ENCODE measurements at places on chromosomes 5 and 9.

DNA sequence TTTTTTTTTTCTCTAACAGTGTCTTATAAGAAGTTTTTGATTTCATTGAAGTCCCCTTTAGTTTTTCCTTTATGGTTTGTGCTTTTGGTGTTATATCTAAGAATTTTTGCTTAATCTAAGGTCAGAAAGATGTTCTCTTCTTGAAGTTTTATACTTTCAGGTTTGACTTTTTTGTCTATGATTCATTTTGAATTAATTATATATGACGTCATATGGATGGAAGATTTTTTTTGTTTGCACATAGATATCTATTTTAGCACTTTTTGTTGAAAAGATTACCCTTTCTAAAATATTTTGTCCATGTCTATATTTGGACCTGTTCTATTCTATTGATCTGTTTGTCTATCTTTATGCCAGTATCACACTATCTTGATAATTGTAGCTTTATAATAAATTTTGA, 16.3 kb downstream of the UBAP1 start:
- no peak for DNase-seq

DNA sequence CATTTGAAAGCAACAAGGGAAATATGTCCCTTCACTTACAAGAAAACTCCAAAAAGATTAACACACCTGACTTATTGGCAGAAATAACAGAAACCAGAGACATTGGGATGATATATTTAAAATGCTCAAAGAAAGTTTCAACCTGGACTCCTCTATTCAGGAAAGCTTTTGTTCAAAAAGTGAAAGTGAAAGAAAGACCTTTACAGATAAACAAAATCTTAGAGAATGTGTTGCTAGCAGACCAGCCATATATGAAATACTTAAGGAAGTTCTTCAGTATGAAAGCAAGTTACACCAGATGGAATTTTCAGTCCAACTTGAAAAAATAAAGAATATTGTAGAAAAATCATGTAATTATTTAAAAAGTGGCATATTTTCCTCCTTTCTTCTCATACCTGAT, 1075.1 kb downstream of the NR2F1-AS1 start:
- no peak for DNase-seq

GRCh38 chr5:102767862-102768261, 12.8 kb downstream of the PAM start:
- DNase-seq = no peak

DNA sequence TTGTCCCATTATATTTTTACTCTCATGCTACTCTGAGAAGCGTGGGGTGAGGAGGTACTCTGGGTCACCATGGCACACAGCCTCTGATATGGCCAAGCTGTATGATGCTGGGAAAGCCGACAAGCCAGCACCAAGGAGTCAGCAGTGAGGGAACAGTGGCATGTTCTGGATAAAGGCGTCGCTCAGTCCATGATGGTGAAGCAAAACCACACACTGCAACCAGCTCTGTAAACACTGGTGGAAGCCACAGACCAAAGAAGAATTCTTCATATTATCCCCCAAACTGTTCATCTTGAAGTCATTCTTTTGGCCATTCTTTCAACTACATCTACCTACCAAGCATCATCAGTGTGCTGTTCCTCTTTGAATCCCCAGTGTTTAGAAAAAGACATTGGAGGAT, 264.6 kb downstream of the ARHGEF28 start:
- no peak for DNase-seq

DNA sequence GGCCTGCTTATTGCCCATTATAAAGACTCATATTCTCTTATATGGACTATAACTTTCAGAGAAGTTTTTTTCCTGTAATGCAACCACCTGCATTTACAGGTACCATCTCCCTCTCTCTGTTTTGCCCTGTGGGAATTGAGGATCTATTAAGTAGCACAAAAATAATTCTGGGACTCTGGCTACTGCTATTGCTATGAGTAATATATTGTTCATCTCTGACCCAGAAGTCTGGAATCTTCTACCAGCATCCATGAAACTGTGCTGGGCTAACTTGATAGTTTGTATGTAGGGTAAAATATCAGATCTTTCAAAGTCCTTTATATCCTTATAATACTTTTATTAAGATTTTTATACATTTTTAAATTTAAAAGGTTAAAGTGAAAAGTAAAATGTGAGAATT, 607.2 kb downstream of the EFNA5 start:
- no peak for DNase-seq

DNA sequence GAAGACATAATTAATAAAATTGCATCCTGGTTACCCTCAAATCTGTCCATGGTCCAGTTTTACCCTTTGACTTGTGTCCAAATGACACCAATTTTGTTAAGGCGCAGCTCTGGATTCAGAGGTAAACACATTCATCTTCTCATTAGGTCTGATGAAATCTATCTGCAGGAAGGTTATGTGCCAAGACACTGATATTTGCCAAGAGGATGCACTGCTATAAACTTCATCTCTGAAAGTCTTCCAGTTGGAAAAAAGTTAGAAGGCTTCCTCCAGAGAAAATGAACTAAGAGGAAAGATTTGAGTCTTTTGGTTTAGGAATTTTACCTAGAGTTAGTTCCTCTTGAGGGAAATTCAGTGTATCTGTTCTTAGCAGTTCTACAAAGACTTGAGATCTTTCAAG, 717.8 kb downstream of the DTWD2 start:
- DNase-seq = peak; percentile 16

DNA sequence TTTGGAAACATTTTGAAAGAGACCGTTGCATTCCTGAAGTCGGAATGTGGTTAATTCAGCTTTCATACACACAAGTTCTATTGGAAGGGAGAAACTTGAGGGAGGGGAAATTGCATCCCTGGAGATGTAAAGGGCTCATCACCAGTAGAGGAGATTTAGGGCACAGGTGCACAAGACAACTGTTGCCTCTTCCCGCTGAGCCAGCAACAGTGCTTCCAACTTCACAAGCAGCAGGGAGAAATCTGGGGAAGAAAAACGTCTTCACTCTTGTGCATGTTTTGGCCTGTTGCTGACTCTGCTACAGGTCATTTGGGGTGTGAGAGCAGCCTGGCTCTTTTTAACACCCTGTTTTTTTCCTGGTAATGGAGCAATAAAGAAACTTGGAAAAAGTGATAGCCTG, 277.9 kb downstream of the GAS1 start:
- no peak for DNase-seq

GRCh38 chr5:172904643-172905345, 54.4 kb upstream of the RPL26L1 start:
- no peak for DNase-seq

DNA sequence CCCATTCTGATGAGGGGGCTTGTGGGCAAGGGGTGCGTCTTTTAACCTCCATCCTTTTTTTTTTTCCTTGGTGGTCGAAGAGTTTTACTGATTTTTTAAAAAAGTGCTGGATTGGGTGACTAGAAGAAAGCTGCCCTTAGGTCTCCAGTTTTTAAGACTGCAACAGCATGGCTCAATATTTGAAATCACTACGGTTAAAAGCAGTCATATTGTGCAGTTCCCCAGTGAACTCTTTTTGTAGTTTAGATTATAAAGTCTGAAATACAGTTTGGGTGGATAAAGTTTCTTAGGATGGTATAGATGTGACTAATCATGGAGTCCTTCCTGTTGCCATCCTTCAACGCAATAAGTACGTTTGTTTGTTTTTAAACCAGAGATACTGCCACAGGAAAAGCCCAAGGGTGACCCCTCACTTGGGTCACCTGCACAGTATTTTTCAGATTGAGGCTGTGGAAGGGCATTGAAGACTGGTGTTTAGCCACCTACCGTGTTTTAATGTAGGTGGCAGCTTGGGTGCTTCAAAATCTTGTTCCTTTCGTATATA, 520 bp upstream of the DHFR start:
- no peak for DNase-seq

DNA sequence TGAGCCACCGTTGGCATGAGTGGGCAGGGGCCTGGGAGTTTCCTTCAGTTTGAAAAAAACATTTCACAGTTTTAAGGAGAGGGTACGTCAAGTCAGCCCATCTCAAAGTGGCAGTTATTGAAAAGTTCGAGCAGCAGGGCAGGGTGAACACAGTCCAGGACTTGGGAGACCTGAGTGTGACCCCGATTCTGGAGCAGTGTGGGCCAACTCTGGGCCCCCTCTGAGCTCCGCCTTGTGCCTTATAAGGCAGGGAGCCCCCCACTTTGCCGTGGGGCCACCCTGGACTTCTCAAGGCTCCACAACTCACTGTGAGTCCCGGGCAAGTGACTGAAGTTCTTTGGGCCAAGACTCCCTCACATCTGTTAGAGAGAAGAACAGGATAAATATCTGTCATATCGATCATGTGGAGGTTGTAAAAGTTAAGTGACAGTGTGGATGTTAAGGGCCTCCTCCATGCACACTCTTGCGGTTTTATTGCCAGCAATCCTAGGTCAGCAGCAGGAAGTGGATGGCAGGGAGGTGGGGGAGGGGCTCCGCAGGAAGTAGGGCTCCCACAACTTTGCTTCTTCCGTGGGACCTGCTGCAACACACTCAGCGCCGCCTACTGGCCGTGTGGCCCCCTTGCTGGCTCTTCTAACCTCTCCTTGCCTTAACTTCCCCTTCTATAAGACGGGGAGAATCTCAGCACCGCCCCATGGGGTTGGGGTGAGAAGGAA, 38.4 kb downstream of the HRH2 start:
- DNase-seq = no peak

DNA sequence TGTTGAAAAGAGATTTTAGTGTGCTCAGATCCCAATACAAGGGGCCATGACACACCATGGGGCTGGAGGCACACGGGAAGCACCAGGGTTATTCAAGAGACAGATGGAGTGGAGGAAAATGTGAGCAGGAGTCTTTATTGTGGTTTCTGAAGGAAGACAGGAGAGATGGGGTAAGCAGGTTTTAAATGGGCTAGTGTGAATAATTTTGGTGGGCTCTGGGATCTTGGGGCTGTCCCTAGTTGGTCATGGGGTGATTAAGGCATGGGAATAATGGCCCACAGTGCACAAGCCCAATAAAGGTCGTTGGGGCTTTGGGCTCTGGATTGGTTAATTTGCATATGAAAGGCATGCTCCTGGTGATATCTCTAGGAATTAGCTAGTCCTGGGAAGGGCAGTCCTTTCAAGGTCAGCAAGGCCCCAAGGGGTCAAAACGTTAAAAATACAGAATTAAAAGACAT, 3.6 kb upstream of the SCGB3A2 start:
- no peak for DNase-seq

Measured in GM04504 (cell line).